NCI-H1417 (cell line): ENCODE measurements at places on chromosomes 3 and 15.
A peak's percentile ranks its signal among the peaks of the same experiment; 100 is the strongest.

DNA sequence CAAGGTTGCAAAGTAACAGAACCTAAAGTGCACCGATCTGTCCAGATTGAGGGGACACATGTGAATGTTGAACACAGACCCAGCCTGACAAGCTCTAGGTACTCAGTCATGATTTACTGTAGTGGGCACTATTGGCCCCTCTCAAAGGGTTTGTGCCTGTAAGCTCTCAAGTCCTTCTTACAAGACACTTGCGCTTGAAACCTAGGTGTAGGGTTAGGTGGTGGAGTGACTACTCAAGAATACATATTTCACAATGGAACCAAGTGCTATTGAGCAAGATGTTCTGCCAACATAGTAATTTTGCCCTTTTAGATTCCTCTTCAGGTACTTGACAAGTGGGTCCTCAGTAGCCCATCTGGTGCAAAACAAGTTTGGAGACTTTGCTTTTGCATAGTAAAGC lies 169.9 kb downstream of the AKAP13 start:
- DNase-seq: no peak

- no peak for DNase-seq
Observed at GRCh38 chr3:175146258-175146657, 287.1 kb downstream of the NAALADL2 start.

GRCh38 chr3:43248185-43248583 lies 38.2 kb upstream of the SNRK start:
- no peak for DNase-seq

- DNase-seq: no peak
Observed at GRCh38 chr3:141092663-141093062, 41.5 kb downstream of the SPSB4 start.

DNA sequence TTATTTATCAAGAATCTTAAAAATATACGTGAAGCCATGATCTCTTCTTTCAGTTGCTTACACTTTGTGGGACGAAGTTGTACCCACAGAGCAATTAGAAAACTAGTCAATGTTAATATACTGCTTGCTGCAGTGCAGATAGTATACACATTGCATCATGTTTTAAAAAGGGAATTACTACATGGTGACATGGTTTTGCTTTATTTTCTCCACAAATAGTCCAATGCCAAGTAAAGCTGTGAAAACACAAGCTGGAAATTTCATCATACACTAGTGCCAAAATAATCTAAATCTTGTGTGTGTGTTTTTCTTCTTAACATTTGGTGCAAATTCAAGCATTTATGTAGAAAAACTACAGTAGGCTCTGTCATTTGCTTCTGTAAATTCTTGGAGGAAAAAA lies 233.0 kb downstream of the EPHA3 start:
- no peak for DNase-seq

- no peak for DNase-seq
Observed at GRCh38 chr15:52308446-52309153, 13.0 kb upstream of the MYO5C start.

DNA sequence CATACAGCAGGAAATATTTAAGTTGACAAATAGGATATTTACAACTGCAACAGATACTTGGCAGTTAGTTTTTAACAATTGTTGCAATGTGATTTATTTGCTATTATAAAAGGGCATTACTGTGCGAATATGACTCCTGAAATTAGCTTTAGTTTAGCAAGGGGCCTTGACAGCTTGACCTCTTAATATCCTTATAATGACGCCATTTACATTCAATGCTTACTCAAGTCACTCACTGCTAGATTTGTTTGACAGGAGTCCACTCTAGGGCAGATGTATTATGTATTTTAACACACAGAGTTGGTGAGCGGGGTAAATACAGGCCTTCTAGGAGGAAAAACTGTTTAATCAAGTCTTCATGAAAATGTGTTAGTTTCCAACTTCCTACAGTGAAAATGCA lies 58.1 kb upstream of the C15orf61 start:
- no peak for DNase-seq

- DNase-seq: no peak
Observed at GRCh38 chr3:172279974-172280373, 168.3 kb downstream of the GHSR start.

DNA sequence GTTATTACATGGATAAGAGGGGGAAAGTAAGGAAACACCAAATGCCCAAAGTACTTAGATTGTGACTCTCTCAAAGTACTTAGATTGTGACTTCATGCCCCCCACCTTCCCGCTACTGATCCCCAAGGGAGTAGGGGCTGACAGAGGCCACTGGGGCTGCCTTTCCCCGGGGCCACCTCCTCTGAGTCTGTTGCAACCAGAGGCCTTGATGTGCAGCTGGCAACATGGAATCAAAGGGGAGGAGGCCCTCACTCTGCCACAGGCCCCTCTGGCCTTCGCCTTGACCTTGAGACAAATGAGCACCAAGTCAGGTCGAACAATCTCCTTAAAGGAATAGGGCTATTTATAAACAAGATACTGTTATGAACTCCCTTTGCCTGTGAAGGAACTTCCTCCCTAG lies 62.5 kb downstream of the LRTM1 start:
- no peak for DNase-seq

DNA sequence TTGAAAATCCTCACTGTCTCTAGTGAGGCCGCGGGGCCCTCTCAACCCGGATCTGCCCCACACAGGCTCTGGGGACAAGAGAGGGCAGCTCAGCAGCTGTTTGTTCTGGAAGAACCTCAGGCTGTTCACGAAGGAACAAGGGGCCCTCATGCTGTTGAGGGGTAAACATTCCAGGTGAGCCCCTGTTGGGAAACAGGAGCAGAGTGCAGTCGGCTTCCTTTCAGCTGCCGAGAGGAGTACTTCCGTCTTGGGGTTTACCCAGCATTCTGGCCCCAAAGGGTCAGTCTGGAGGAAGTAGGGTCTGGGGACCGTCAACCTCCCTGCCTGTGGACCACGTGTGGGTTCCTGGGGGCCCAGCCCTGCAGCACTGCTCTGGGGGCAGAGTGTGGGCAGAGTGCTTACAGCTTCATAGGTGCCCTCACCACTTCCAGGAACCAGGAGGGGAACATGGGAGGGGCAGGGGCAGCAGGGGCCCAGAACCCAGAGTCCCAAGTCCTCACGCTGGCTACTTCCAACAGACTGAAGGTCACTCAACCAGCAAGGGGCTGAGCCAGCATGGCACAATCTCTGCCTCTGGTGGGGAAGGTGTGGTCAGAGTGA lies 49.2 kb upstream of the CTSH start:
- no peak for DNase-seq

DNA sequence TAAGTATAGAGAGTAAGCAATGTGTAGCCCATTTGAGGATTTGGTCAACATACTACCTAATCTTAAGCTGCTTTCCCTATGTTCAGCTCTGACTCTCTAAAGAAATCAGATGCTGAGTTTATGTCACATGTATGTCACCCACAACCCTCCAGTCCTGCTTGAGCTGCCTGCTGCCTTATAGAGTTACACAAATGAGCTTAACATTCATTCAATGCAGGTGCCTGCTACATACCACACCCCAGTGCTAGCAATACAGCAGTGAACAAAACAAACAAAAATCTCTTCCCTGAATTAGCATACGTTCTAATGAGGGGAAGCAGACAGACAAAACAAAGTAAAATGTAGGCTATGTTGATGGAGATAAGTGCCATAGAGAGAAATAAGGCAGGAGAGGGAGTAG lies 93.0 kb downstream of the HHLA2 start:
- peak; percentile 73 for DNase-seq

DNA sequence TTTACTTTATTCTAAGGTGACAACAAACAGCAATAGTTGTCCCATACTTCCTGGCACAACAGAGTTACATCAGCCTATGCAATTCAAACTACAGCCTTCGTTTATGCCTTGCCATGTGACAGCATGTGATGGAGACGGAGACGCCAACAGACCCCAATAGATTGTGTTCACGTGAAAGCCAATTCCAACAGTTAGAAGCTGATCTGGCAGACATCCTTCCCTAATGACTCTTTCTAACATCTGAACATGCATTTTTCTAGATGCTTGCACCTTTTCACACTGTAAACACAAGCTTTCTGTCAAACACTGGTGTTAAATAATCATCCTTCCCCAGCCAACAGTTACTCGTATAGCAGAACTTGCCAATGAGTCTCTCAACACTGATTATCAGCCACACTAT lies 694.4 kb upstream of the ALCAM start:
- DNase-seq: no peak

GRCh38 chr15:68298882-68299381 lies 21.4 kb downstream of the FEM1B start:
- no peak for DNase-seq

DNA sequence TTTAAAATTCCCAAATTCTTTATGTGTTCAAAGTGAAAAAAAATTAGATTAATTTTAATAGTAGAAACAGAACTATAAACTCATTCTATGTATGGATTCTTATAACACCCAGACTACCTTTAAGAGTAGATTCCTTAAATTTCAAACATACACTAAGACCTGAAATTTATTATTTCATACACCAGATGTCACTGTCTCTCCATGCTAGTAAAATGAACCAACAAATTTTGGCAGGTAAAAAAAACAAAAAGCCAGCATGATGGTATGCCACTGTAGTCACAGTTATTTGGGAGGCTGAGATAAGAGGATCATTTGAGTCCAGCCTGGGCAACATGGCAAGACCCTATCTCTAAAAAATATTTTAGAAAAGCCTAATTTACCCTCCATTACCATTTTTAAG lies 461.3 kb upstream of the NAALADL2 start:
- DNase-seq: peak; percentile 26

DNA sequence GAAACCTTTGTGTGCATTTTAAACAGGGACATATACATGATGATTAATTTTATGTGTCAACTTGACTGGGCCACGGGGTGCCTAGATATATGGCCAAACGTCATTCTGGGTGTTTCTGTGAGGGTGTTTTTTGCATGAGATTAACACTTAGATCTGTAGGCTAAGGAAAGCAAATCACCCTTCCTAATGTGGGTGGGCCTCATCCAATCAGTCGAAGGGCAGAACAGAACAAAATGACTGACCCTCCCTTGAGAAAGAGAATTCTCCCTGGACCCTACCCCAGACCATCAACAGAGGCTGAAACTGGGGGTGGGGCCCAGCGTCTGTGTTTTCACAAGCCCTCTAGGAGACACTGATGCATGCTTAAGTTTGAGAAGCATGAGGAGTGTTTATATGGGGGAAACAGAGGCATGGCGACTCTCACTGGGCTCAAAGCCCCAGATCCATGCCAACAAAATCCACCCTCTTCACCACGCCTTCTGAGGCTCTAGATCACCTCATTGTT lies 56.2 kb downstream of the ITGA11 start:
- DNase-seq: no peak

- DNase-seq: no peak
Observed at GRCh38 chr3:10319804-10320203, 1.1 kb downstream of the SEC13 start.

GRCh38 chr3:44132061-44132460 lies 109.6 kb upstream of the TOPAZ1 start:
- DNase-seq: no peak

- no peak for DNase-seq
Observed at GRCh38 chr3:31946484-31947081, 34.5 kb downstream of the OSBPL10 start.

- no peak for DNase-seq
Observed at GRCh38 chr3:121739902-121740301, 9.6 kb downstream of the GOLGB1 start.

GRCh38 chr3:60650171-60650570 lies 601.1 kb downstream of the FHIT start:
- DNase-seq: no peak

GRCh38 chr3:140219923-140220452 lies 285.0 kb downstream of the CLSTN2 start:
- DNase-seq: no peak

DNA sequence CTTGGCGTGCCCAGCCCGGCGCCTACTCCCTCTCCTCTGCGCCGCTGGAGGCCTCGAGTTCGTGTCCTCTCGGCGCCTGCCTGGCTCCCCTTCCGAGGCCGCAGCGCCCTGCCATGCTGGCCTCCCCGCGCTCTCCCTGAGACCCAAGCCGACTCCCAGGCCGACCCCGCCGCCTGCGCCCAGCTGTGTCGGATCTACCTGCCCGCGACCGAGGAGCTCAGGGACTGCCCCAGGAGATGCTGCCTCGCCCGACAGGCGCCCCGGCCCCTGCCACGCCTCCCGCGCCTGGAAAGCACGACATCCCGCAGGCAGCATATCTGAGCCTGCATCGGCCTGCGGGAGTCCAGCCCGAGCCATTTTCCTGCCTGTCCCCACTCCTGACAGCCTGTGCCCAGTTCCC lies 16.1 kb downstream of the PAQR9 start:
- DNase-seq: no peak

DNA sequence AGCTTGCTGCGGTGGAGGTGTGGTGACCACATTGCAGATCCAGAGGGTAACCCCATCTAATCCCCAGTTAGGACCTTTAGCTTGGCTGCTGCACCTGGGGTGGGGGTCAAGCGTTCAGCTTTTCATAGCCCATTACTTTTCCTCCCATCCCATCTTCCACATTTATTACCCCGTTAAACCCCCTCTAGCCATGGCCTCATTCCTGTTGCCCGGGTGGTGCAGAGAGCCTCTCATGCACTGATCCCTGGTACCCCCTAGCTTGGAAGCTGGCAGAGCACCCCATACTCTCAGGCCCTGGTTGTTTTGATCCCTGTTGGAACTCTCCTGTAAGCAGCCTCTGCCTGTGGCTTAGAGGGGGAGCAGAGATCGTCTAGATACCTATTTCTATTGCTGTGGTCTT lies 20.8 kb downstream of the CDAN1 start:
- no peak for DNase-seq

- no peak for DNase-seq
Observed at GRCh38 chr3:128805772-128806171, 73.6 kb upstream of the ACAD9 start.

DNA sequence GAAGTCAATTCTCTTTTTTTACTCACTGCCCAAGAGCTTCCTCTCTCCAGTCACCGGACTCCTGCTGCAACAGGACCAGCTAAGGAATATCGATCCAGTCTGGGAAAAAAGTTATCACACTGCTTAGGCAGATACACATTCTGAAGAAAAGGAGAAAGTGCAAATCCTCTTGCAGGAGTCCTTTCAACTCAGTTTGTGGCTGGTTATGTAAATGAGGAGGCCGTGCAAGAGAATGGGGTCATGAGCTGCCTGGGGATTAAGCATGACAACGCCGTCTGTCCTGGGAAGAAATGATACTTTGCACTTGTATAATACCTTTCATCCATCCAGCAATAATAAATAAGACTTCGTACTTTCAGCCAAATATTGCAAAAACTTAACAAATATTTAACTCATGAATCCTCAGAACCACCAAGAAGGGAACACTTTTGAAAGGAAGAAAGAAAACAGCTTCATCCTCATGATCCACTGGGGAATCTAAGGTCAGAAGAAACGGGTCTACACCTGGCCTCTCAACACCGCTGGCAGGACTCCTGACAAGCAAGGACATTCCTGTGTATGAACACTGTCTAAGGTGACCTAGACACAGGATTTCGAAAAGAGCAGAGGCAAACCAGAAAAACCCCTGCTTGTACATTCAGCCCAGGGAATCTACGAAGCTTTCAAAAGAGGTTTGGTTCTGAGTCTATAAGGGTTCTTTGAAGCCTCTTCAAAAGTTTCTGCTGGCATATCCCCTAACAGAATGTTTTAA lies 13.1 kb upstream of the WWTR1 start:
- no peak for DNase-seq

- DNase-seq: peak; percentile 81
Observed at GRCh38 chr3:183254487-183255347, 1.7 kb downstream of the B3GNT5 start.

GRCh38 chr3:27723001-27723445 lies 900 bp upstream of the EOMES start:
- no peak for DNase-seq

GRCh38 chr3:48716508-48716981 lies 476 bp downstream of the IP6K2 start:
- no peak for DNase-seq
